ENCODE measurements at places on chromosomes 11 and 22.

DNA sequence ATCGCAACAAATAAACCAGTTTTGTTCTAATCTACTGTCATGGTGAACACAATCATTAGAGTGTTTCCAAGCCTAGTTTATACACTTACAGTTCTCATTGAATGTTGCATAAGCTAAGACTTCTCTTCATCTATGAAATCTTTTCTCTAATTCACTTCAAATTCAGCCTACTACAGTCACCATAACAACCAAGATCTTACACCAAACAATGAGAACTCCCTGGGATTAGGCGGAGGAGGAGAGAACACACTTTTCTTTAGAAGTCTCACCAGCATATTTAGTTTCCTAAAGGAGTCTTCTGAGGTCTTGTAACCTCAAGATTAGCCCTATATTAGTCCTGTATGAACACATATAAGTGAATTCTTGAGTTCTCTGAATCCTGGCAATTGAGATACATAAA is 1889.7 kb downstream of the LRRC4C start:
- DNase-seq = no peak

DNA sequence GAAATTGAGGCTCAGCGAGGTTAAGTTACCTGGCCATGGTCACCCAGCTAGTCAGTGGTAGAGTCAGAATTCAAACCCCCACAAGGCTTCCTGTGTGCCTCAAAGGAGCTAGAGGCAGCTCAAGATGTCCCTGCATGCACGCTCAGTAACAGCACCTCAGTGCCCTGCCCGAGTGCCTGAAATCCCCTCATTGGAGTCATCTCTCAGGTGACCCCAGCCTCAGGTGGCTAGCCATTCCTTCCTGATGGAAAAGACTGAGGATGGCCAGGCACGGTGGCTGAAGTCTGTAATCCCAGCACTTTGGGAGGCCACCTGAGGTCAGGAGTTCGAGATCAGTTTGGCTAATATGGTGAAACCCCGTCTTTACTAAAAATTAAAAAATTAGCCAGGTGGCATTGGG is 36.9 kb downstream of the LIF start:
- no peak for DNase-seq

DNA sequence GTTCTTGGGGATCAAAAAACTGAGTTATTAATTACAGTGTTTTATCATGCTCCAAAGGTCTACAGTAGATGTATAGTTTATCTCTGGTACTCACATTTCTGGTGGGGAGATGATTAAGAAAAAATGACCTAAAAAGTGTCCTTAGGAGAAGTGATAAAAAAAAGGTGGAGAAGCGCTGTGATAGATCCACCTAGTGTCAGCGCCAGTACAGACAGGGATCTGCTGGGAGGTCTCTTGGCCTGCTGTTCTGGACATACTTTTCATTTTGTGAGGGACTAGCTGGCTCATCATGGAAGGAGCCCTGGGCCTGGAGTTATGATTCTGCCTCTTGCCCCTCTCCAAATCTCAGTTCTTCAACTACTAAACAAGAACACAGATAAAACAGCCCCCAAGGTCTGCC is 2.9 kb downstream of the ELF5 start:
- no peak for DNase-seq

- DNase-seq = no peak
Observed at GRCh38 chr22:28171115-28171514, 252.1 kb upstream of the PITPNB start.
